Astrocyte of the cerebellum (primary cell): ENCODE measurements at places on chromosomes 3 and 15.

DNA sequence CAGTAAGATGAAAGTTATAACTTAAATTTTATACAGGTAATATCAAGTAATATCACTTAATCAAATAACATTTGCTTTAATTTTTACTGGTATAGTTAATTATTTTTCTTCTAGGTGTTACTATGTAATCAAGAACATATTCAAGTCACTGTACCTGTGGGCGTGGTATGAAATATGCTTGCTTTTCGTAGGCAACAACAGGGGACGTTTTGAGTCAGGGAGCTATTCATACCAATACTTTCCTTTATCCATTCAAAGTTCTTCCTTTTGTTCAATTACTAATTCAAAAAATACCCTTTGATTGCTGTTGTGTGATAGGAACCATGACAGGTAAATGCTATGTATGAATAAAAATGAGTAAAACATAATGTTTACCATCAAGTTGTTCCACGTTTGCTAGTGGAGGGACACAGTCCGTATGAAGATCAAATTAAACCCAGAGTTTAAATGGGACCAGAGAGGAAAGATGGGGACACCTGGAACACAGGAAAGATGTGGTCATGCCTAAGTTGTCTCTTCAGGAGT lies 654.0 kb upstream of the KCNMB2 start:
- DNase-seq = no peak

DNA sequence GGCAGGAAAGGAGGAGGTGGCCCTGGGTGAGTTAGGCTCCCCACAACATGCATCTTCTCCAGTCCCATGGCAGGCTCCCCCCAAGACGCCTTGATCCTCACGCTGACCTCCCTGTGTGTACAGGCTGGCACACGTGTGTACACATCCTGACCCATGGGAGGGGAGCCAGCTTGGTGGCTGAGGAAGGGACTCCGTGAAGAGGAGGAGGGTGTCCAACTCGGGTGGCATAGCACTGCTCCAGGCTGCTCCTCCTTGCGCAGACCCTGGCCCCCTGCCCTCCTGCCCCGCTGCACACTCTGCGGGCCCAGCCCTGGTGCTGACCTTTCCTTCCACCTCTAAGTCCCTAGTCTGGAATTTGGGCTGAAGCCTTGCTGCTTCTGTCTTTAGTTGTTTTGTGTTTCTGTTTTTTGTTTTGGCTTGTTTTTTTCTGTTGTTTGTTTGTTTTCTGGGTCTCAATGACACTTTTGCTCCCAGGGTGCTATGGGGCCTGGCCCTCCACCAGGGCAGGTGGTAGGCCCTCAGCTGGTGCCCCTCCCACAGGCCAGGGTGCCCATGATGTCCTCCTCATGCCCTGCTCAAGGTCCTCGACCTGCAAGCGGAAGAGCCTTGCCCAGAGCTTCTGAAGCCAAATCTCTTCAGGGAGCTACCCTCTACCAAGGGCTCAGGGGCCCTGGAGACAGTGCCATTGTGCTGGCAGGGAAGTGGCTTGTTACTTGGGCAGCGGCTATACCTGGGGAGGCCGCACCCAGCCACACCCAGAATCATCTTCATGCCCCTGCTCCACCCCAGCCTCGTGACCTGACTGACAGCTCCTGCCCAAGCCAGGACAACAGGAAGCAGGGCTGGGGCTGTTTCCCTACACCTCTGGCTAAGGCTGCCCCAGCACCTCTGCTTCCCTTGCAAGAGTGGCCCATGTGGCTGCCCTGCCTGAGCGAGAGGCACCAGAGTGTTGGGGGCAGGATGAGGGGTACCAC lies 5.1 kb downstream of the EPHB3 start:
- no peak for DNase-seq

- no peak for DNase-seq
Measured at GRCh38 chr3:183815563-183815940, 9.8 kb downstream of the MAP6D1 start.

- no peak for DNase-seq
Measured at GRCh38 chr3:47469616-47470015, 6.1 kb downstream of the SCAP start.

DNA sequence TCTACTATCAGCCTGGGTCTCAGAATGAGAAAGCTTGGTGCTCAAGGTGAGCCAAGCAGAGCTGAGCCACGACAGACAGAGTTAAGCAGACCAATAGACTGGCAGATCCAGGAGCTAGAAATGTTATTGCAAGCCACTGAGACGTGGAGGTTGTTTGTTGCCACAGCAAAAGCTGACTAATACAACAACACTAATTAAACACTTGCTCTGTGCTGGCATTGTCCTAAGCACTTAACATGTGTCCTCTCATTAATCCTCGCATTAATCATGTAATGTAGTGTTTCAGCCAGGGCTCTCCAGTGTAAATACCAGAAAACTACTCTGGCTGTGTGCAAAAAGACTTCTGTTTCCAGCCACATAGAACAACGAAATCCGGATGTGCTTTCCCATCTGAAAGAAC lies 11.6 kb upstream of the SPSB4 start:
- no peak for DNase-seq

GRCh38 chr15:98713585-98714001 lies 65.3 kb downstream of the IGF1R start:
- DNase-seq = no peak

GRCh38 chr3:180594631-180595558 lies 7.1 kb upstream of the TTC14 start:
- DNase-seq = peak; percentile 39

- DNase-seq = no peak
Measured at GRCh38 chr3:87361271-87361670, 84.9 kb upstream of the POU1F1 start.

DNA sequence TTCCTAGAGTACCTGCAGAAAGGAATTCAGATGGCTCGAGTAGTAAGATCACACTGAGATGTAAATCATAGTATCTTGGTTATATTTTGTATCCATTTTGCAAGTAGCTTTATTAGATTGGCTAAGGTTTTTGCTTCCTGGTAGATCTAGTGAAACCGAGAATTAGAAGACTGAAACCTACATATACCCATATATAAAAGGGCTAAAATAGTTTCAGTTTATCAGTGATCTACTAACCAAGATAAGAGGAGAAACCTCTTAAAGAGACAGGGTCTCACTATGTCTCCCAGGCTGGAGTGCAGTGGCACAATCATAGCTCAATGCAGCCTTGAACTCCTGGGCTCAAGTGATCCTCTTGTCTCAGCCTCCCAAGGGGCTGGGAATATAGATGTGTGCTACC lies 135.3 kb downstream of the PCCB start:
- DNase-seq = no peak

DNA sequence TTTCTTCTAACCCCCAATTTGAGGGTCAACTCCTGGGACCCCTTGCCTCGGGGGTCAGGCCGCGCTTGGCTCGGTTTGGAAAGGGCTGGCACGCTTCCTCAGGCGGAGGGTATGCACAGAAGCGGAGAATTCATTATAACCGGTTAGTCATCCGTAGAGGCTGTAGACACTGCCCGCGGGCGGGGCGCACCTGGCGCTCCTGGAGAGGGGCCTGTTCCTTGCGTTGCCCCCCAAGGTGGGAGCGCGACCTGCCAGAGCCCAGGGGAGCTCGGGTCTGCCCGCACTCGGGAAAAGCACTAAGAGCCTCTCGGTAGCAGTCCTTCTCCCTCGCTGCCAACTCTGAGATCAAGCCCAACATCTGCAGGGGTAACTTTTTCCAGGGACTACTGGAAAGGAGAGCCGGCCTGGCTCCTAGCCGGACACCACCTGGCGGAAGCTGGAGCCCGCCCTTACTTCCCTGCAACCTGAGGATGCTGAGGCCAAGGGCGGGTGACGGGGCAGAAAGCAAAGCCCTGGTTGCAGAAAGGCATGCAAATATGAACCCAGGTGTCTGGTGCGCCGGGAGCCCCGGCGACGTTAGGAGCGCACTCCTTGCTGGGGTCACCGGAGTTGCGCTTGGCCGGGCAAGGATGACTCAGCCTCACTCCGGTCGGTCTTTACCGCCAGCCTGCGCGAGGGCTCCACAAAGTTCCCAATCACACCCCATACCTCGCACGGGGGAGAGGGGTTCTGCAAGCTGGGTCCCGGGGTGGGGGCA lies 1.5 kb upstream of the CACNA2D3 start:
- DNase-seq = no peak

DNA sequence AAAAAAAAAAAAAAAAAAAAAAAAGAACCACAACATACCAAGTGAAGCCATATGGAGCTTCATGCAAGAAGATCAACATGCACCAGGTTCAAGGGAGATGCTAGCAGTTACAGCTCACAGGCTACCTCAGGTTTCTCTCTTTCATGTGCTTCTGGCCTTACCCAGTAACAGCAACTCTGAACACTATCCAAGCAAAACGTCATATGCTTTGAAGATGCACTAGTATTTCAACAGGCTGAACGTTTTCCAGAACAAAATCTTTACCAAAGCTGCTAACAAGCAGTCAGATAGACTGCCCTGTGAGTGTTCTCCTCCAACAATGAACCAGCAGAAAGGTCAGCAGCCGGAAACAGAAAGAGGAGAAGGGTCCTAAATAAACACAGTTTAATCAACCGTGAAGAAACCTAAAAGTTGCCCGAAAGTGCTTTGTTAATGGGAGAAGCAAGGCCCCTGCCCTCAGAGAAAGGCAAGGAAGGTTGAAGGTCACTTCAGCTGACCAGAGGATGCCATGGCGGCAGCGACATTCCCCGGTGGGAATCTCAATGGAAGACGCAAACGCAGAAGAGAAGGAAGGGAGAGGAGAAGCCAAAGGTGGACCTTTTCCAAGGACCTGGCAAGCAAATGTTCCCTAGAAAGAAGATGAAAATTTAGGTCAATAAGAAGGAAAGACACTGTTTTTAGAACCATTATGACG lies 80.1 kb downstream of the CCNL1 start:
- no peak for DNase-seq

DNA sequence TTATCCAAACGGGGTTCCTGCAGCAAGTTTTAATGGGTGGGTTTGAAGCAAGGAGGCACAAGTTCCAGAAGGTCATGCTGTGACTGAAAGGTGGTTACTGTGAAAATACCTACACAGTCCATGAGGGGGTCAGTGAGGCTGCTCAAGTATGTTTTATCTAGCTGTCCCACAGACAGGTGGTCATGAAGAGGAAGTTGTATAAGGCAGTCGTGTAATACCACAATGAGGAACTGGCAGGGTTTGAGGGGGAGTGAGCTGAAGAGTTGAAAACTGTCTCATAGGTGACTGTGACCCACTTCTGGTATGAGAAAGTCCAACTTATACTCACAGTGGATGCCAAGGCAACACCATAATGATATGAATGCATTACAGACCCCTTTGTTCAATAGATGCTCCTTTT lies 856.8 kb downstream of the OTOL1 start:
- no peak for DNase-seq

DNA sequence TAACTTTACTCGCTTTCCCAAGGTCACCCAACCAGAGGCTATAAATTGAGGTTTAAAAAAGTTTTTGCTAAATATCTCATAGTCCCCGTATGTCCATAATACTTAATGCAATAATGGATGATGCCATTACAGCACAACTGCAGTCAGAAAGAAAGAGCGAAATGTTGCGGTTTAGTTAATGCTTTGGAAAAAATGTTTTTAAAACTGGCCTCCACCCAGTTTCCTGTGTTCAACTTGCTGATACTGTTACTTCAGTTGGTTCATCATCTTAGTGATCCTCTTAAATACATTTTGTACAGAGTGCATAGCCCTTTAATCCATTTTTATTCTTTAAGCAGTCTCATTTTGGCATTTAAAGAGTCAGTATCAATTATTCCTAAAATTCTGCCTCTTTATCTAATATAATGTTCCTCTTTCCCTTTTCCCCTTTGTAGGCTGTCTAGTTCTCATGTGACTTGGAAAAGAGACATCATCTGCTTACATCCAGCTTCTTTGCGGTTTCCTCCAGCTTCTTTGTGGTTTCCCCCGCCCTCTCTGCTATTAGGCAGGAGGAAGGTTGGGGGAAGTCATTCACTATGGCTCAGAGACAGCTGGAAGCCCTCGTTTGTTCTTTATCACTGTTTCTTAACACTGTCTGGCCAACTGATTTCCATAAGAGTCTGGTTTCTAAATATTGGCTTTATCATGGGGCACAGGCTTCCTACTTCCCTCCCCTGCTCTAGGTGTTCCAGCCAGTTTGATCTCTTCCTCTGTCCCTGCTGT lies 154.3 kb downstream of the GOLIM4 start:
- DNase-seq = peak; percentile 77

- DNase-seq = no peak
Measured at GRCh38 chr15:37360724-37361123, 260.4 kb upstream of the MEIS2 start.

GRCh38 chr15:95994418-95994817 lies 336.1 kb upstream of the NR2F2 start:
- DNase-seq = peak; percentile 23

DNA sequence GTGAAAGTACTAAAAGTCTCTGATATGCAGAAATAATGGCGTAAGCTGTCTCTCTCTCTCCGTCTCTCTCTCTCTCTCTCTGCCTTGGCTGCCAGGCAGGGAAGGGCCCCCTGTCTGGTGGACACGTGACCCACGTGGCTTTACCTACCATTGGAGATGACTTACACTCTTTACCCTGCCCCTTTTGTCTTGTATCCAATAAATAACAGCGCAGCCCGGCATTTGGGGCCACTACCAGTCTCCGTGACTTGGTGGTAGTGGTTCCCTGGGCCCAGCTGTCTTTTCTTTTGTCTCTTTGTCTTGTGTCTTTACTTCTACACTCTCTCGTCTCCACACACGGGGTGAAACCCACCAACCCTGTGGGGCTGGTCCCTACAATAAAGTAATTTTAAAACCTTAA lies 12.2 kb upstream of the TMEM40 start:
- no peak for DNase-seq

DNA sequence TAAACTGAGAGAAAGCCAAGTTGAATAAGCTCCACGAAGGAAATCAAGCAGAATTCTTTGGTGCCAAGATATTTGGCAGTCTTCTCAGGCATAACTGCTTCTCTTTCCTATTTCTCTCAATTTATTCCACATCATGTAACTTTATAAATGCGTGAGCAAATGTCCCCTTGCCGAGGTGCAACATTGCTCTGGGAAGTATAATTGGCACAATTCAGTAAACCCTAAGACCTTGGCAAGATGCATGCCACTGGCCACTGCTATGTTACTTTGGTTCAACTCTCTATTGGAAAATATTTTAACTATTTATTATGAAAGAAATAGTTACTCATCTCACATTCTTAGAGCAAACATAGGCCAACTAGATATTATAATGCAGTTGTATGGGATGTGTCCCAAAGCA lies 170.2 kb downstream of the SUCNR1 start:
- DNase-seq = peak; percentile 36

DNA sequence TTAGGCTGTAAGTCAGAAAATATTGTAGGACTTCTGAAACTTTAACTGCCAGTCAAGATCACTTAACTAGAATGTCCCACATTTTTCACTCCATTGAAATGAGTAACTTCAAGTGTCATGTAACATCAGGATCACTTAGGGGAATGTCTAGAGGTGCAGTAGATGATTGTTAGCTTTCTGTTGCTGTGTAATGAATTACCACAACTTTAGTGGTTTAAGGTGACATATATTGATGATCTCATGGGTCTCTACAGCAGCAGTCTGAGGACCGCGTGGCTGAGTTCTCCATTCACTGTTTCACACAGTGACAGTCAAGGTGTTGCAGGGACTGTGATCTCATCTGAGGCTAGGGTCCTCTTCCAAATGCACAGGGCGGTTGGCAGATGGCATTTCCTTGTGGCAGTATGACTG lies 82.7 kb downstream of the SLC25A26 start:
- DNase-seq = no peak

GRCh38 chr3:16606398-16606797 lies 1.2 kb upstream of the DAZL start:
- DNase-seq = no peak
